ENCODE measurements at places on chromosomes 7 and 10.

GRCh38 chr10:97766106-97766810, 5.5 kb downstream of the SFRP5 start:
- no peak for DNase-seq

- no peak for DNase-seq
Observed at GRCh38 chr7:156942708-156943090, 6.8 kb upstream of the NOM1 start.

DNA sequence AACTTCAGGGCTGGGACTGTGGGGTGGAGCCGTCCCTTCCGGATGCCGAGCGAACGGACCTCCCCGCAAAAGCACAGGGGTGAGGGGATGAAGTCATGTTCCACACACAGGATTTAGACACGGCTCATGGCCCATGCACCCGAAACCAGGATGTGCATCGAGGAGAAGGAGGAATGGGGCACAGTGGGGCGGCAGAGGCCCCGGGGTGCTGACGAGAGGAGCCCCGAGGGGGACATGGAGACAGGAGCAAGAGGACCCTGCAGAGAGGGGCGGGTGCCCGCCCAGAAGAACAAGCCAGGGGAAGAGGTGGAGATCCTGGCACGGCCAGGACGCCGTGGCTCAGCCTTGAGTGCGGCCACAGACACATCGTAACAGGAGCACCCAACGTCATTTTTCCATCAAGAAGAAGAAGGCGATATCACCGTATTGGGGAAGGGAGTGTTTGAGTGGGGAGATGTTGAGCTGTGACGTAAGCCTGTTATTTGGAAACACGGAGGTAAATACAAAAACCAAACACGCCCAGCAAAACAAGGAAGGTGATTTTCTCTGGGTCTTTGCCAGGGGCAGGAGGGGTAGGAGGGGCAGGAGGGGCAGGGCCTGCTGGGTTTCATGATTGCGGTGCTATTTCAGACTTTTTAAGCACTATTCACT, 25.3 kb upstream of the FOXL3 start:
- peak; percentile 62 for DNase-seq

GRCh38 chr10:89518108-89518507, 17.3 kb downstream of the SLC16A12 start:
- DNase-seq, result no peak

- no peak for DNase-seq
Observed at GRCh38 chr7:134317434-134317833, 704 bp upstream of the SLC35B4 start.

- DNase-seq, result no peak
Observed at GRCh38 chr10:451856-452255, 237.6 kb downstream of the DIP2C start.

- no peak for DNase-seq
Observed at GRCh38 chr7:22561895-22562593, 62.1 kb upstream of the STEAP1B start.

All from DMS153 (cell line).